ENCODE measurements at places on chromosomes 6 and 20. TPM values are rescaled to one million over a fixed set of nuclear protein-coding genes. Genes with fewer than 3 reads are reported as not detected.

PCK1 gene
- total RNA-seq, result 4.2 TPM

NANP gene
- 9.0 TPM for total RNA-seq

LRRC73 gene
- total RNA-seq, result 0.63 TPM

PGC gene
- total RNA-seq, result not detected

BNIP5 gene
- not detected for total RNA-seq

PSMB9 gene
- total RNA-seq, result 25.7 TPM

CCR6 gene
- total RNA-seq, result not detected

PSORS1C1 gene
- total RNA-seq, result 3.7 TPM

PDE7B gene
- 13.2 TPM for total RNA-seq

F13A1 gene
- 228 TPM for total RNA-seq

BPIFA1 gene
- total RNA-seq, result not detected

DEF6 gene
- 7.6 TPM for total RNA-seq

MEI4 gene
- total RNA-seq, result not detected

BEND6 gene
- 0.21 TPM for total RNA-seq

THBS2 gene
- 817 TPM for total RNA-seq

RCAN2 gene
- total RNA-seq, result 289 TPM

PM20D2 gene
- 58.6 TPM for total RNA-seq

AVP gene
- not detected for total RNA-seq

GNMT gene
- total RNA-seq, result not detected

LY6G5C gene
- total RNA-seq, result not detected

ADA gene
- total RNA-seq, result 20.6 TPM

PLEKHG1 gene
- total RNA-seq, result 8.4 TPM

TFAP2D gene
- not detected for total RNA-seq

COL11A2 gene
- total RNA-seq, result 1.9 TPM

C6orf58 gene
- total RNA-seq, result not detected

APMAP gene
- total RNA-seq, result 38.4 TPM

BLOC1S5 gene
- 9.1 TPM for total RNA-seq

WFDC5 gene
- not detected for total RNA-seq

WDR27 gene
- total RNA-seq, result 22.5 TPM

TFAP2C gene
- 2.0 TPM for total RNA-seq

STX11 gene
- total RNA-seq, result 17.2 TPM

APCDD1L gene
- total RNA-seq, result 9.2 TPM

VNN1 gene
- 1.3 TPM for total RNA-seq

HEY2 gene
- 40.9 TPM for total RNA-seq

Data from thoracic aorta (tissue), 2 donors.